Immature natural killer cell (primary cell): ENCODE measurements at places on chromosomes 13 and 19. TPM values are rescaled to one million over a fixed set of nuclear protein-coding genes. Genes with fewer than 3 reads are reported as not detected.

DNA sequence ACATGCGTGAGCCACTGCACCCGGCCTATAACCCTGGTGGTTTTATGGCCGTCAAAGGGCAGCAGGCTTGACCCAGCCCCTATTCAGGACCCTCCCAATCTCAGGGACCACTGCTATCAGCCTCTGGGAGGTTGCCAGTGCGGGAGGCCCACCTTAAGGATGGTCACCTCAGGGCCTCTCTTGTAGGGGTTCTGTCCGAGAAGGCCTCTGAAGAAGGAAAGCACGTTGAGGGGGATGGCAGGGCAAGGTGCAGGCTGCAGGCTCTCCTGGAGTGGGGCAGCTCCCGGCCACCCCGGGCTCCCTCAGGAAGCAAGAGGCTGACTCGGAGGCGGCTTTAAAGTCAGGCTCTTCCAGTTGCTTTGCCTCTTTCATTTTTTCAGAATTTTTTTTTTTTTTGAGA lies 6.0 kb upstream of the GRTP1 start:
- no peak for DNase-seq

- DNase-seq = no peak
Observed at GRCh38 chr13:44870456-44870929, 118.8 kb downstream of the NUFIP1 start.

DNA sequence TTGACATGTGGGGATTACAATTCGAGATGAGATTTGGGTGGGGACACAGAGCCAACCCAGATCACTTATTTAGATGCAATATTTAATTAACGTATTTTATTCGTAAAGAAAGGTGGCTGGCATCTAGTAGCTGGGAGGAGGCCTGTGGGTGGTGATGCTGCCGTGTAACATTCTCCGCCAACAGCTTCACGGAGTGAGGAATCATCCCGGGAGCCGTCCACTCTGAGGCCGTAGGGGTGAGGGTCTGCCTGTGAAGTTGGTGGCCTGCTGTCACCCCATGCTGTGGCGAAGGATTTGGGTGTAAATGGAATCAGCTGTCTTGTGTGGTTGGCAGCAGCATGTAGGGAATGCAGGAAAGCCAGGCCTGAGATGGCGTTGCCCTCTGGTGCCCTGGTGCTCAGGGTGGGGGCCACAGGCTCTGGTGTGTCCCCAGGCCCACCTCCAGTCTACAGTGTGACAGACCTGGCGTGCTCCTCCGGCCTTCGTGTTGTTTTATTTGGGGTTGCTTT lies 3.3 kb upstream of the TEX29 start:
- no peak for DNase-seq

DNA sequence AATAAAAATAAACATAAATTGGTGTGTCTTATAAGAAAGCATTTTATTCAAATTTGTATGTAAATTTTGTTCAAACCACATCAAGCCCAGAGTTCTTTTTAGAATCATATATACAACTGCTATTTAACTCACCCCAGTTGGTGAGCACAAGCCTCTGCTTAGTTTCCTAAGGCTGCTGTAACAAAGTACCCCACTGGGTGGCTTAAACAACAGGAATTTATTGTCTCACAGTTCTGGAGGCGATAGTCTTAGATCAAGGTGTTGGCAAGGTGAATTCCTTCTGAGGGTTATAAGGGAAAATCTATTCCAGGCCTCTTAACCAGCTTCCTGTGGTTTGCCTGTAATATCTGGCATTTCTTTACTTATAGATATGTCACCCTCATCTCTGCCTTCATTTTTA lies 1133.5 kb downstream of the OLFM4 start:
- no peak for DNase-seq

DNA sequence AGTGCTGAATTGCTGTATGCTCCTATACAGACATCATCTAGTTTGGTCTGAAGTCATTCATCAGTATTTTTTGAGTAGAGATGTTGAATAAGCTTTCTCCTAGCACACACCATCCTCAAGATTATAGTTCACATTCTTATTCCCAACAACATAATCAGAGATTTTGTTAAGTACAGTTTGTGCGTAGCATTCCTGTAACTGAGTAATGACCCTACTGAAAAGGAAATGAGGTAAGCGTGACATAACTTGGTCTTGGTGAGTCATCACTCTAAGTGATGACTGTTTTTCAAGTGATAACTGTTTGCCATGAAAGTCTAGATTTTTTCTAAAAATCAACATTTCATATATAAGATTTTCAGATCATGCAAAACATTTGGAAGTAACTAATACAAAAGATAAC lies 18.5 kb upstream of the FAM216B start:
- DNase-seq = no peak

- DNase-seq = peak; percentile 10
Observed at GRCh38 chr13:52010890-52011631, at the start of gene ATP7B. Gene ATP7B, minus strand, starts transcription at chr13:52011450. Its CDS starts 113 bp downstream, at chr13:52011337.

DNA sequence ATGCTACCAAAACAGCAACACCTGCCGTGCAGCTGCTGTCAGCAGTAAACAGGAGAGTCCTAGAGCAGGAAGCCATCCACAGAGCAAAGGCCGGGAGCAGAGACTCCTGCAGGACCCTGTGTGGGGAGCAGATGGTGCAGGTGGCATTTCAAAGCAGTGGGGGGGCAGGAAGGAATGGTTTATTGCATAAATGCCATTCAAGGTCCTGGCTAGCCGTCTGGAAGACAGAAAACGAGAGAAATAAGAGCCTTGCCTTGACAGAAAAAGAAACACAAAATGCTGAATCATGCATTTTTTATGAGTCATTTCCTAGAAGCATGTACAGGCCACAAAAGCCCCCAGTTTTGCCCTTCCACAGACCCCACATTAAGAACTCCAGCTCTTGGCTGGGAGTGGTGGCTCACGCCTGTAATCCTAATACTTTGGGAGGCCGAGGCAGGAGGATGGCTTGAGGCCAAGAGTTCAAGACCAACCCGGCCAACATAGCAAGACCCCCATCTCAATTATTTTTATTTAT lies 5.4 kb downstream of the RSPH6A start:
- no peak for DNase-seq

DNA sequence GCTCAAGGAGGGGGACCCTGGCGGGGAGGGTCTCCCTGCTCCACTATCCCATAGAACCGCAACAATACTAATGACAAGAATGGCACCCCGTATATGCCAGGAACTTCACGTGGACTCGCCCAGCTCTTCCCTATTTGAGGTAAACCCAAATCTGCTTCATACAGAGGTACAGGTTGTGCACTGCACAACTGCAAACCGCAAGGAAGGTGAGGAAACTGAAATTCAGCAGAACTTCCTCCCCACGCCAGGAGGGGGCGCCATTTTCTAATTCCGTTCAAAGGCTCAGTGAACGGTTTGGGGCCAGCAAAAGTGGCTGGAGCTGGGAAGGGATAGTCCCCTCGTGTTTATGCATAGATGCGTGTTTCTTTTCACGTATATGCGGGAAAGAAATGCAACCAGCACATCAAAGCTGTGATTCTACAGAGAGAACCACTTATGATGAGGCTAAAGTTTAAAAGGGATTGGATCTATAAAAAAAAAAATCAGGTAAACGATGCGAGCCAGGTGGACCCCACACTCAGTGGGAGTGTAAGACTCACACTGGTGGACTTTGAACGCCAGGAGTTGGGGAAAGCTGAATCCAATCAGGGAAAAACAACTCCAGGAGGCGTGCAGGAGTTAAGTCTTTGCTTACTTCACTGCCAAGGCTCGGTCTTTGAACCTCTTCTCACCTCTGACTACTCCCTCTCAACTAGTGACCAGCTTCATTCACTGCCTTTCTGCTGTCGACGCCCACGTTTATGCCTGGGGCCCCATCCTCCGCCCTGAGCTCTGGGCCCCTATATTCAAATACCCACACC lies 20.3 kb downstream of the C19orf81 start:
- peak; percentile 7 for DNase-seq

DNA sequence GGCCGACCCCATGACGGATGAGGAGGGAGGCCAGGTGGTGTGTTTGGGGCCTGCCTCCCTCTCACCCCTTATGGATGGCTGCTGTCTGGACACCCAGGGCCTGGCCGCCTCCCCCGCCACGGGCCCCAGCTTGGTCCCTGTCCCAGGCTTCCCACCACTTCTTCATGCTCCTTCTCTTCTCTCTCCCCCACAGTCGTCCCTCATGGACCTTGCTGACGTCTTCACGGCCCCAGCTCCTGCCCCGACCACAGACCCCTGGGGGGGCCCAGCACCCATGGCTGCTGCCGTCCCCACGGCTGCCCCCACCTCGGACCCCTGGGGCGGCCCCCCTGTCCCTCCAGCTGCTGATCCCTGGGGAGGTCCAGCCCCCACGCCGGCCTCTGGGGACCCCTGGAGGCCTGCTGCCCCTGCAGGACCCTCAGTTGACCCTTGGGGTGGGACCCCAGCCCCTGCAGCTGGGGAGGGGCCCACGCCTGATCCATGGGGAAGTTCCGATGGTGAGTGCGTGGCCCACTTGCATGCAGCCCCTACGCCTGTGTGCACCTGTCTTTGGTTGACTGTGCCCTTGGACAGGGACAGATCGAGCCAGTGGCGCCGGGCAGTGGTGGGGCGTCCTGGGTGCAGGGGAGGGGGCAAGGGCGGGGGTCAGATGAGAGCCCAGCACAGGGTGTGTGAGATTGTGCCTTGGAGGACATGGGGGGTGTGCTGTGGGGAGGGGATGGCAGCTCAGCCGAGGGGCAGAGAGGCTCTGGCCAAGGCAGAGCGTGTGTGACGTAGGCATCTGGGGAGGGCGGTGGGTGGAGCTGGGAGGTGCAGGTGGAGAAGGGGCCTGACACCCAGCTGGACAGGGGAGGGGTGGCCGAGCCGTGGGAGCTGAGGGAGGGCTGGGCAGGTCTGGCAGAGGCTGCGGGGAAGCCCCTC lies 16.8 kb downstream of the EPN1 start:
- no peak for DNase-seq

GRCh38 chr19:42433503-42434260 lies 6.5 kb upstream of the LIPE start:
- DNase-seq = peak; percentile 32

DNA sequence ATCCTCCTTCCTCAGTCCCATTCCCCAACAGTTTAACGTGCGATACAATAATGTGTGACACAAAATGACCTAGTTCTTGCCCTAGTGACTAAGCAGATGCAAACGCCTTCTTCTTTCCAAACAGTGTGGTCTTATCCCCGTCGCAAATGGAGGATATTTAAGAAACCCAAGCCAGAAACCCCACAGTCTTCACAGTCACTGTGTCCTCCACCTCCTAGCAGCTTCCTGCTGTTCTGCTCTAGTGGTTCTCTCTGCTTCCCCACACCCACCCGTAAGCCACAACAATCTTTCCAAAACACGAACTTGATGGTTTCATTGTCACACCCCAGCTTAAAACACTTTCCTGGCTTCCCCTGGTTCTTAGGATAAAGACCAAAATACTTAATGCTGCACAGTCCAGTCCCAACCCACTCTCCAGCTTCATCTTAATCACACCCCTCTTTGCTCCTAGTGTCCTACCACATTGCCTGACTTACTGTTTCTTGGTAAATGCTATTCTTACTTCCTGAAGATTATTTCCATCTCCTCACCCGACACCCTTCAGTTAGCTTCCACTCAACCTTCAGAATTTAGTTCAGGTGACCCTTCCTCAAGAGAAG lies 32.3 kb downstream of the ITM2B start:
- peak; percentile 22 for DNase-seq

GRCh38 chr13:30049692-30050091 lies 199.3 kb upstream of the UBL3 start:
- DNase-seq = no peak

GRCh38 chr19:45382426-45382825 lies 12.1 kb upstream of the ERCC2 start:
- DNase-seq = no peak

The MBD3L2 gene
- not detected for polyA plus RNA-seq

The BTBD2 gene
- 2.6 TPM for polyA plus RNA-seq

The PEAK3 gene
- 10.8 TPM for polyA plus RNA-seq

The HIPK4 gene
- polyA plus RNA-seq = 0.15 TPM

The KLK4 gene
- polyA plus RNA-seq = not detected

The ZNF473 gene
- polyA plus RNA-seq = 5.2 TPM

The ZNF442 gene
- polyA plus RNA-seq = 0.46 TPM
